ENCODE measurements at places on chromosomes 1 and 21. TPM values are rescaled to one million over a fixed set of nuclear protein-coding genes. Genes with fewer than 3 reads are reported as not detected.

The TMEM63A gene
- total RNA-seq = 58.7 TPM

The B3GALT2 gene
- 0.99 TPM for total RNA-seq

GRCh38 chr1:39737546-39738169 lies 1.0 kb upstream of the PPIE start:
- DNase-seq = peak; percentile 75

DNA sequence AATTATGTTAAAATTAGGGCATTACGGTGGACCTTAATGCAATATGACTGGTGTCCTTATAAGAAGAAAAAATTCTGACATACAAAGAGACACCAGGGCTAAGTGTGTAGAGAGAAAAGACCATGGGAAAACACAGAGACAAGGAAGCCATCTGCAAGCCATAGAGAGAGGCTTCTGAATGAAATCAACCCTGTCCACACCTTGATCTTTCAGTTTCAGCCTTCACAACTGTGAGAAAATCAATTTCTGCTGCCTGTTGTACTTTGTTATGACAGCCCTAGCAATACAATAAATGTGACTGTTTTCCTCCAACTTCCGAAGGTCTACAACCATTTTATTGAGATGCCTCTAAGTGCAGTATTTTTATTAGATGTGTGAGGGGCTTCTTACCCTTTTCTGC lies 1407.2 kb downstream of the MRPL39 start:
- no peak for DNase-seq

- DNase-seq = no peak
These were observed 16.0 kb downstream of the RRP1 start for GRCh38 chr21:43805275-43805800.

The SYT14 gene
- total RNA-seq = not detected

DNA sequence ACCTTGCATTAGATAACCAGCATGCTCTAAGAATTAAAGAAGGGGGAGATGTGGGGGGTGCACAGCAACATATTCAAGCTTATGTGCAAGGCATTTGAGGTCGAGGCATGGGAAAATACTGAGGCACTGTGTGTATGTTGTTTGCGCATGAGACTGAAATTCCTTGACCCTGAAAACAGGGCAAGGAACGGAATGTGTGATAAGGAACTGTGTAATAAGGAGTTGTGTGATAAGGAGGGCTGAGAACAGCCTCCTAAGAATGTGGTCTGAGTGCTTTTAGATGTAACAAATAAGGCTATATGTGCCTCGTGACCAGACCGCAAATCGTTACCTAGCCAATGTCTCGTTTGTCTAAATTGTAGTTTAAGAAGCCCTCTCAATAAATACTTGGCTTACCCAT lies 26.5 kb upstream of the ITLN1 start:
- no peak for DNase-seq

The IER5 gene
- total RNA-seq = 50.4 TPM

The LGR6 gene
- total RNA-seq = not detected

GRCh38 chr1:49051647-49052046 lies 275.0 kb upstream of the BEND5 start:
- DNase-seq = no peak

The FBXO2 gene
- 4.6 TPM for total RNA-seq

GRCh38 chr1:89089962-89090361 lies 25.0 kb upstream of the GBP1 start:
- DNase-seq = no peak

DNA sequence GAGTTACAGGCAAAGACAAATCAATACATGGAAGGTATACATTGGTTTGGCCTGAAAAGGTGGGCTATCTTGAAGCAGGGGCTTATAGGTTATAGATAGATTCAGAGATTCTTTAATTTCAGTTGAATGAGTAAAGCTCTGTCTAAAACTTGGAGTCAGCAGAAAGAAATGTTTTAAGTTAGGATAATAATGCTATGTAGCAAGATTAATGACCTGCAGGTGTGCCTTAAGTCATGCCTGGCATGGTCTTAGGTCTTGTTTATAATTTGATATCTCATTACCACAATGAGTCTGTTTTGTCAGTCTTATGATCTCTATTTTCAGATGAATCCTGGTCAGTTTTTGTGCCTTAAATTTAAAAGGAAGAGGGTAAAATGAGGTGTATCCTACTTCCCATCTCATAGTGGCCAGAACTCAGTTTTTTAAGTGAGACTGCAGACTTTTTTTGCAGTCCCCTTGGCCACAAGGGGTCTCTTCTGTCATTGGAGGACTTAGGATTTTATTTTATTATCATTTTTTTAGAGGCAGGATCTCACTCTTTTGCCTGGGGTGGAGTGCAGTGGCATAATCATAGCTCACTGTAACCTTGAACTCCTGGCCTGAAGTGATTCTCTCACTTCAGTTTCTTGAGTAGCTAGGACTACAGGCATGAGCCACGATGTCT lies 21.3 kb upstream of the PGBD2 start:
- no peak for DNase-seq

DNA sequence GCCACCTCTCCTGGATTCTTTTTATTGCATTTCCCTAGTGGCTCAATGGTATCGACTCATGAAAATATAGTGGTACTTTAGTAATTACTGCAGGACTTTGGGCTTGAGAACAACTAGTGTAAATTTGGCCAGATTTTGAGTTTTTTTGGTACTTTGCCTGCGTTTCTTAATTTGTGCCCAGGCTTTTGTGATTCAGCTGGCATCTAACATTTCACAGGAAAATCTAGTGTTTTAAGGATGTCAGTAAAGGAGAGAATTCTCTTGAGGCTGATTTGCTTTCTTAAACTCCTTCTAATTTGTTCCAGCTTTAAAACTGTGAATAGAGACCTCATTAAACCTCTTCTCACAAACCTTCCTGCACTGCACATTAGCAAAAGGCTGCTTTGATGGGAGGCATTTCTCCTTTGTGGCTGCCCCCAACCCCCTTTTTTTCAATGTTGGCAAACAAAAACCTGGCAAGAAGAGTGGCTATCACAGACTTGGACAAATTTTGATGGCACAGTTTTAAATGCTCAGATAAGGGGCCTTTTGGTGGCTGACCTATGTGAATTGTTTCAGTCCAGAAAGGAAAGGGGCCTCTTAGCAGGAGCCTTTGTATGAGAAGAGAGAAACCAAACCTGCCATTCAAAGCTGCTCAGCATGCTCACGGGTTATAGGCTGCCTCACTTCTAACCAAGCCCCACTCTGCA lies 113.4 kb upstream of the RAVER2 start:
- no peak for DNase-seq

The HSD11B1 gene
- total RNA-seq = 0.91 TPM

GRCh38 chr1:226134170-226135058 lies 52.1 kb downstream of the ACBD3 start:
- DNase-seq = peak; percentile 36

DNA sequence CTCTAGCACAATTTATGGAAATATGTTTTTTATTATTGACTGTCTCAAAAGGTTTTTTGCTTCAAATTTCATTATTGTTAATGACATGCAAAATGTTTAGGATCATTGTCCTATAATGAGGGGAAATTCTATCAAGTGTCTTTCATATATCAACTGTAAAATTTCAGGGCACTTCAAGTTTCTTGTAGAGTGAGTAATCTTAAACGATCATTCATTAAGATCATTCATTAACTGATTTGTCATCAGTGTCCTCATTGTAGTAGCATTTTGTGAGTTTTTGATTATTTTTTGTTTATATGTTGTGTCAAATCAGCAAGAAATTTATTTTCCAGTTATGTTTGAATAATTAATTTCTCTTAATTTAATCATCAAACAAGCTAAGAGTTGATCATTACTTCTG lies 111.8 kb upstream of the PRDX6 start:
- DNase-seq = no peak

DNA sequence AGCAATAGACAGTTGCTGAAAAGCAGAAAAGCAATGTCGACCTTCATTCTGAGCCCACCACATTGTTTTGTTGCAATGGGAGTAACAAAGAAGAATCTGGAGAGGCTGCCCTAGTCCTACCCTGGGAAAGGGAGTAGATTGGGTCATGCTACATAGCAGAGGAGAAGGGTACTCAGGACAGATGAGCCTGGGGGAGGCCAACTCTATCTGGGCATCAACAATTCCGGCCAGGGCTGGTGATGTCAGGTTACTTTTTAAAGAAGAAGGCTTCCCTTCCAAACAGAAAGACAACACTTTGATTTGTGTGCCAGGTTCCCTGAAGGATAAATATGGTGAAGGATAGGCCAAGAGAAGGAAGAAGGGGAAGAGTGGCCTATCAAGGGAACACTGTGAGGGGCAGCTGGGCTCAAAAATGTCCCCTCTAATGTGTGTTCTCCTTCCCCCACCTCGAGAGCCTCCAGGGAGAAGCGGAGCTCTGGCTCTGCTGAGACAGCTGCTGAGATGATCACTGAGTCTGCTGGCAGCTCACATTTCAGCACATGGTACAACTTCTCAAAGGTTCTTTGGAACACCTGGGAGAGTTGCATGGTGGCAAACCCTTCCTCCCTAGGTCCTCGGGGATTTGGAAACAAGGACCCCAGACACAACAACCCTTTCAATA lies 3.2 kb upstream of the ADIPOR1 start:
- DNase-seq = no peak

DNA sequence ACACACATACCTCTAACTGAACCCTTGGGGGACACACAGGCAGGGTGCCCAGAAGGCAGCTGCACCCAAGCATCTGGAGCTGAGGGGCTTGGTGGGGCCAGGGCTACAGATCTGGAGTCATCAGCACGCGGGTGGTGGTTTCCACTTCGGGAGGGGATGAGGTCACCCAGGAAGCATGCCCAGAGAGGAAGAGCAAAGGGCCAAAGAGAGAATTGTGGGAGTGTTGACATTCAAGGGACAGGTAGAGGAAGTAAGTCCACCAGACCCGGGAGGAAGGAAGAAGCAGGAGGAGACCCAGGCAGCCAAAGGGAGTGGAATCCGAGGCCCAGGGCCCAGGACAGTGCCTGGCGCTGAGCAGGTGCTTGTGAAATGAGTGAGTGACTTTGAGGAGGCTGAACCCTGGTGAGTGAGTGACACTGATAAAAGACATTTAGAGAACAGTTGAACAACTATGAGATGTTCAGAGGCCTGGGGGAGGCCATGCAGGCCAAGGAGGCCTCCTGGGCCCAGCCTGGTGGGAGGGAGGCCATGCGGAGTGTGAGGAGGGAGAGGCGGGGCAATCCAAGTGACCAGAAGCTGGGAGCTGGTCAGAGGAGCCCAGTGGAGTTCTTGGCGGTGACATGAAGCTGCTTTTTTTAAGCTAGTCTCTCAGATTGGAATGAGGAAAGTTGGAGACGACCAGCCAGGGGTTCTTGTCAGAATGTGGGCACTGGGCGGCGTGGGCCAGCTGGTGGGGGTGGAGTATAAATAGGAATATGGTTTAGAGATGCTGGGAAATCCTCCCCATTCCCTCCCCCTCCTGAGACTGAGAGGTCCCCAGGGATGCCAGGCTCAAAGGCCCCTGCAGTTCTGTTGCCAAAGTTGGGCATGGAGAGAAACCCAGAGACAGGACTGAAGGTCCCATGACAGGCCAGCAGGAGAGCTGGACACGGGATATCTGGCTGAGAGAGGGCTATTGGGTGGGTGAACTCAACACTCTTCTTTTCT lies 7.9 kb downstream of the CDK18 start:
- DNase-seq = no peak

The CD34 gene
- total RNA-seq = 0.06 TPM

- DNase-seq = peak; percentile 71
These were observed 21.0 kb downstream of the S100A10 start for GRCh38 chr1:151972542-151973248.

The CD1B gene
- not detected for total RNA-seq

- no peak for DNase-seq
These were observed 287.3 kb downstream of the VAV3 start for GRCh38 chr1:107677697-107678096.

- DNase-seq = no peak
These were observed 6.2 kb downstream of the ILDR2 start for GRCh38 chr1:166969074-166969677.

- DNase-seq = no peak
These were observed 10.1 kb downstream of the JMJD4 start for GRCh38 chr1:227725046-227725445.

The NEK2 gene
- total RNA-seq = 42.5 TPM

- DNase-seq = no peak
These were observed at the start of gene CHI3L1 for GRCh38 chr1:203186446-203187303. TSS of gene CHI3L1 (minus strand) at chr1:203186704. CDS start at chr1:203186623, 81 bp downstream.

The PGLYRP4 gene
- not detected for total RNA-seq

The S100B gene
- 1.5 TPM for total RNA-seq

- DNase-seq = no peak
These were observed 1.2 kb downstream of the LRRC42 start for GRCh38 chr1:53947172-53947907.

The OR2M3 gene
- not detected for total RNA-seq

- DNase-seq = peak; percentile 84
These were observed 1.7 kb downstream of the TOR1AIP1 start for GRCh38 chr1:179883745-179884138.

GRCh38 chr1:160159846-160160245 lies 8.4 kb downstream of the ATP1A4 start:
- no peak for DNase-seq

- DNase-seq = no peak
These were observed 239.1 kb downstream of the RERE start for GRCh38 chr1:8578132-8578877.

GRCh38 chr1:228397966-228398365 lies 8.7 kb downstream of the TRIM11 start:
- DNase-seq = no peak

GRCh38 chr1:175801979-175802378 lies 58.6 kb upstream of the TNR start:
- no peak for DNase-seq

The LCE2A gene
- not detected for total RNA-seq

- no peak for DNase-seq
These were observed 75.1 kb downstream of the TLR5 start for GRCh38 chr1:223067914-223068313.

DNA sequence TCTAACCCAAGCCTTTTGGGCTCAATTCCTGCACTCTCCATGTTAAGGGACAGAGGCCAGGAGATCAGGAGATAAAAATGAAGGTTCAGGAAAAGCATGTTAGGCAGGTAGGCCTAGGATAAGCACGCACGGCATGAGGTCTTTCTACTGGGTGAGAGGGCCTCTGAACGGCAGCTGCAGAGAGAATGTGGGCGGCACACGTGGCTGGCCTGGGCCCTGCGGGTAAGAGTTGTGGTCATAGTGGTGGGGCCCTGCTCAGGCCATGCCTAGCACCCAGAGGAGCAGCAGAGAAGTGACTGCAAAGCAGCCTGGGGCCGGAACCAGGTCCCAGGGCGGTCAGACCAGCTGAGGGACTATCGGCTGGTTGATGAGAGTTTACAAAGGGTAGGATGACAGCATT lies 7.5 kb upstream of the FOXO6 start:
- DNase-seq = no peak

The LCE1C gene
- total RNA-seq = not detected

The S100A6 gene
- total RNA-seq = 543 TPM

GRCh38 chr1:170765279-170765678 lies 101.3 kb downstream of the PRRX1 start:
- no peak for DNase-seq

GRCh38 chr1:91872559-91873081 lies 13.3 kb downstream of the TGFBR3 start:
- DNase-seq = peak; percentile 72

- DNase-seq = no peak
These were observed 82.8 kb downstream of the DYRK1A start for GRCh38 chr21:37449302-37449937.

The COL9A2 gene
- 8.3 TPM for total RNA-seq

Measured in activated CD8-positive, alpha-beta memory T cell treated with anti-CD3 and anti-CD28 coated beads, Interleukin-2, amount 10 ng/mL, durations not matched to agents 7 days and 5 days (primary cell).